Muscle of back (tissue), 13 donors: ENCODE measurements at places on chromosomes 11 and 22.
A peak's percentile ranks its signal among the peaks of the same experiment; 100 is the strongest.

DNA sequence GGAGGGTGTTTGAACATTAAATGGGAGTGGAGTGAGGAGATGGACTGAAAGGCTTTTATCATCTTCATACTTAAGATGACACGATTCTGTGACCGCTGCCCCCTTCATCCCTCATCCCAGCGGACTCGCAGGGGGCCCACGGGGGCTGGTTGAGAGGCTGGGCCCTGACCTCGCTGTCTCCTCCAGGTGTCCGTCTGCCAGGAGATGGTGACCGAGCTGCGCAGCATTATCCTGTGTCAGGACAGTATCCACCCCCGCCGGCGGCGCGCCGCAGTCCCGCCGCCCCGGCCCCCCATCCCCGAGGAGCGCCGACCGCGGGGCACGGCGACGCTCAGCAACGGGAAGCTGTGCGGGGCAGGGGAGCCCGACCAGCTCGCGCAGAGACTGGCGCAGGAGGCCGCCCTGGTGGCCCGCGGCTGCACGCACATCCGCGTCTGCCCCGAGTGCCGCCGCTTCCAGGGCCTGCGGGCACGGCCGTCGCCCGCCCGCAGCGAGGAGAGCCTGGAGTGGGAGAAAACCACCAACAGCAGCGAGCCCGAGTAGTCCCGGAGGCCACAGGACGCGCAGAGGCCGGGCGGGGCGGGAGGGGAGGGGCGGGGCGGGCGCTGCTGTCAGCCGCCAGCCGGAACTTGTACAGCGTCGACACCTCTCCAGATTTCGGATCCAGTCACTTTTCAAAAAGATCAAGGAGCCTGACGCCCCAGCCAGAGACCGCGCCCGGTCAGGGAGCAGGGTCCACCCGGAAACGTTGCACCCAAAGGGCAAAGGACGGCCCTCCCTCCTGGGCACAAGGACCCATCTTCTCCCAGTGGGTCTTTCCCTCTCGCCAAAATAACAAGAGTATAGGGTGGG is 38.0 kb upstream of the TBCEL start:
- peak; percentile 22 for DNase-seq

DNA sequence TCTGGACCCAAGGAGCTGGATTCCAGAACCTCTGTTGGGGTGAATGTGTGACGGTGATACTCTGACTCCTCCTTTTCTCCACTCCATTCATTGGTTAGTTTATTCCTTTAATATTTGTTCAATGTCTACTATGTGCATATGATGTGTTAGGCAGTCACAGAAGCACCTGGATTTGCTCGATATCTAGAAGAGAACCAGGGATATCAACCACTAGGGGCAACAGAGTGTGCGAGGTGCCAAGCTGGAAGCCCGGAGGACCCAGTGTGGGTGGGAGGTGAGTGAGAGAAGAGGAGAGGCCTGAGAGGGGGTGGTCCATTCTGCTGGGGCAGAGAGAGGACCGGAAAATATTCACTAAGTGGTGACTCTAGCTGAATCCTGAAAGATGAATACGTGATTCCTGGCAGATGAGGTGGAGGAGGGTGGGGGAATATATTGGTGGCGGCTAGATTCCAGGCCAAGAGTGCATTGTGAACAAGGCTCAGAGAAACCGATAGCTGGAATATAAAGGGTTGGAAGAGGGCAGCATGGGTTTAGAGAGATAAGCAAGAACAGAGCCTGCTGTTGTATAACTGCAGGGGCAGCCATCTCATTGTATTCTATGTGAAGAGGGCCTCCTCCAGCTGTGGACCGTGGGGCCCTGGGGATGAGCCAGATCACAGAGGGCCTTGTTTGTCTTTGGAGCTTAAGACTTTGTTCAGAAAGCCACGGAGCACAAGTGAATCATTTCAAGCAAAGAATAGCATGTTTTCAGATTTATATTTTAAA is 6.9 kb upstream of the TIMP3 start:
- no peak for DNase-seq

DNA sequence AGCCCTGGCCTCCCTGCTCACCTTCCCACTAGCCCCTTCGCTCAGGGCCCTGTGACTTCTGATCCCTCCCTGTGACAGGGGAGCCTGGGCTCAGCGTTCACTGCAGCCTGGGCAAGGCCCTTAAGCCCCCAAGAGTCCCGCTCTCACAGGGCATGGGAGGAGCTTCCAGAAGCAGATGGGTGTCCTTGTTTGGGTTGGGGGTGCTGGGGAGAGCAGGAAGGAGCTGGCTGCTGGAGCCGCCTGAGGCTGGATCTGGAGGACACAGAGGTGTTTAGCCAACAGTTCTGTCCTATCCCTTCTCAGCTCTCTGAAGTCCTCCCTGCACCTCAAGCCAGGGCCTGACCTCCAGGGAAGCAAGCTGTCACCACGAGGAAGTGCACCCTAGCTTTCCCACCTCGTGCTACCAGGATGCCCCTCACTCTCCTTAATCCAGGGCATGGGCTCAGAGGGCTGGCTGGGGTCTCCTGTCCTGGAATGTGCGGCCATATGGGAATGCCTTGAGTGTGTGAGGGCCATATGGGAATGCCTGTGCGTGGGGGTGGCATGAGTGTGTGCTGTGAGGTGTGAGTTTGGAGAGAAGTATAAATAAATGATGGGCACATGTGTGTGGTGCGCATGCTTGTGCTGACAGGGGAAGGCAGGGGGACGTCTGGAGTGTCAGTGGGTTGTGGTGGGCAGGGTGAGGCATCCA is 25.0 kb upstream of the TUB start:
- no peak for DNase-seq

- no peak for DNase-seq
These were observed 68.1 kb downstream of the LIF start for GRCh38 chr22:30178181-30179126.

DNA sequence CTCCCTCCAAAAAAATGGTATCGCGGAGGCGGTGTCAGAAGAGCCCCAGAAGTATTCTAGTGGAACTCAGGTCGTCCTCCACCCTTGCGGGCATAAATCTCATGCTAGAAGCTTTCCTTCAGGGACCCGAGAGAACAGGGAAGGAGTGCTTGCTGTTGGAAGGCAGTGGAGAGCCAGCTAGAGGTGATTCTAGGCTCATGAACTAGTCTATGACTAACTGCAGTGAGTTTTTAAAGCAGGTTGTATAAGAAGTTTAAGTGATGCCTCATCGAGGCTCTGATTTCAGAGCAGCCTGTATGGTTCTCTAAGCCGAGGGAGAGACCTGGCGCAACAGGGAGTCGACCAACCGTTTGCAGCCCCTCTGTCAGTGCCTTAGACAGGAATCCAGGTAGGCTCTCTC is 85.7 kb downstream of the TBC1D22A start:
- no peak for DNase-seq
